Dermis microvascular lymphatic vessel endothelial cell (primary cell): ENCODE measurements at places on chromosomes 13 and 19. TPM values are rescaled to one million over a fixed set of nuclear protein-coding genes. Genes with fewer than 3 reads are reported as not detected.

The PCP2 gene
- not detected in 2 replicates for total RNA-seq

DNA sequence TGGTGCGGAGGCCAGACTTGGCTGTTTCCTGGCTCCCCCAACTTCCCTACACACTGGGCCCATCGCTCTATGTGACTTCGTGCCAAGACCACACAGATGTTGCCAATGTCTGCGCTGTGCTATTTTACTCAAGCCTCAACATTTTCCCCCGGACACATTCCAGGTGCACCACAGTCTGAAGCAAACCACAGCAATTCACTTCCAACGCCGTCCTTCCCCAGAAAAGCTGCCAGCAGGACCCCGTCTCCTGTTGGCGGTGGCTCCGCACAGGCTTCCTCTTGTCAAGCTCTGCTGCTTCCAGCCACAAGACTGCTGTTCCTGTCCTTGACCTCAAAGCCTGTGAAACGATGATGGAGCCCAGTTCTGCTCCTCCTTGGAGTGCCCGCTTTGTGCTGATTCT lies 100.7 kb downstream of the CRYL1 start:
- no peak for DNase-seq

The FPR3 gene
- total RNA-seq = under 0.01 and 0.13 TPM in 2 replicates

The NCCRP1 gene
- not detected in 2 replicates for total RNA-seq

GRCh38 chr13:49814551-49815270 lies 22.2 kb upstream of the KPNA3 start:
- DNase-seq = no peak

- no peak for DNase-seq
Observed at GRCh38 chr19:18802354-18802753, 11.2 kb upstream of the COMP start.

DNA sequence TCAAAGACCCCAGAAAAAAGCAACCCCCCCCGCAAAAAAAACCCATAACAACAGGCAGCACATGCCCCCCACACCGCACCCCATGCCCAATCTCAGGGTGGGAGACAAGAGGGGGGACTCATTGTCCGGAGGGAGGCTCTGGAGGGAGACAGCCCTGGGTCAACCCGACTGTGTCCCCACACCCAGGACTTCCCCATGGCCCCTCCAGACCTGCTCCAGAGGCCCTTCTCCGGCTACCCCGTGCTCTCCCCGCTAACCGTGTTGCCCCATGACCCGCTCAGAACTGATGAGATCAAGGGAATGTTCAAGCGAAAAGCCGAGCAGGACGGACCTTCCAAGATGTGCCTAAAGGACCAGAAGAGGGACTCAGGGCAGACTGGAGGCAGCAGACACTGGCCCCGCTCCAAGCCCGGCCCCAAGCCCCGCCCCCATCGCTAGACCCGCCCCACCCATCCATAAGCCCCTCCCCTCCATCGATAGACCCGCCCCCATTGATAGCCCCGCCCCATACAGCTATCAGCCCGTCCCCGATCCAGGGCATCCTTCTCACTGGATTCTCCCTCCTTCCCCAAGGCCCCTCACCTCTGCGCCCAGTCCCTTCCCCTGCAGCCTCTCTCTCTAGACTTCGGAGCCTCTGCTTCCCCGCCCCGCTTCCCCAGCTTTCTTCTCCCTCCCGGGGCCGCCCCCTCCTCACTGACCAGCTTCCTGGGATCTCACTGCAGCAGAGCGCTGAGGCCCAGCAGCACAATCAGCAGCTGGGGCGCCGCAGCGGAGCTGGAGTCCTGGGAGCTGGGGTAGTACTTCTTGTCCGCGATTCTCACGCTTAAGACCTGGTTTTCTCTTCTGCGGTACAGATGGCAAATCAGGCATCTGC lies 2.2 kb downstream of the BST2 start:
- DNase-seq = no peak

- DNase-seq = no peak
Observed at GRCh38 chr19:566403-566802, 6.0 kb upstream of the BSG start.

The FAM216B gene
- total RNA-seq = not detected in 2 replicates

DNA sequence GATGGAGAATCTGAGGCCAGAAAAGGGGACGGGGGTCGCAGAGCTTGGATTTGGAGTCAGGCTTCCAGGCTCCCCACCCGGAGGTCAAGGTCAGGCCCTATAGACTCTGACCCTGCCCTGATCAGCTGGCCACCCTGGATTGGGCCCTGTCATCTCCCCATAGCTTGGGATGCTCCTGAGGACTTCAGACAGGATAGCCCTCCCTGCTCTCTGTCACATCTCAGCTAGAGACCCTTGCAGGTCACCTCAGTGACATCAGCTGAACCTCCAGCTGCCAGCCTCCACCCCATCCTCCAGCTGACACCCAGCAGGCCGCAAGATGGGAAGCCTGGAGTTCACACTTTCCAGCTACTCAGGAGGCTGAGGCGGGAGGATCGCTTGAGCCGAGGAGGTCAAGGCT lies 2.8 kb upstream of the TPM4 start:
- no peak for DNase-seq

- peak; percentile 4 for DNase-seq
Observed at GRCh38 chr19:32519023-32519422, 62.0 kb upstream of the PDCD5 start.

The SHISA7 gene
- not detected in 2 replicates for total RNA-seq

The USHBP1 gene
- 20.9 and 37.4 TPM in 2 replicates for total RNA-seq

The CGB5 gene
- not detected in 2 replicates for total RNA-seq

The SIGLEC12 gene
- total RNA-seq = not detected in 2 replicates

DNA sequence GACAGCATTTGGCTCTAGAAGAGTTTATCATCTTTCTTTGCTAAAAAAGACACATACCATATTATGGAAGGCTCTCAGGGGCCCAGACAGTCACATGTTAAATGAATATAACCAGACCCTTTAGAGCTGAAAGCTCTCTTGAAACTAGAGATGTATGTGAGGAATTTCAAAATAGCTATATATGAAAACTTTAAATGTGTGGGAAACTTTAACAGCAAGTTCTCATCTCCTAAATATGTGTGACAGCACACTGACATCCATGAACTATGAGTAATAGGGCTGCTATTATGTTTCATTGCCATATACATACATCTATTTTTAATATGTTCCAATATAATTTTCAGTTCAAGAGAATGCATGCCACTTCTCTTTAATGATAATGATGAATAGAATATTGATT lies 509.5 kb downstream of the GPC6 start:
- no peak for DNase-seq

DNA sequence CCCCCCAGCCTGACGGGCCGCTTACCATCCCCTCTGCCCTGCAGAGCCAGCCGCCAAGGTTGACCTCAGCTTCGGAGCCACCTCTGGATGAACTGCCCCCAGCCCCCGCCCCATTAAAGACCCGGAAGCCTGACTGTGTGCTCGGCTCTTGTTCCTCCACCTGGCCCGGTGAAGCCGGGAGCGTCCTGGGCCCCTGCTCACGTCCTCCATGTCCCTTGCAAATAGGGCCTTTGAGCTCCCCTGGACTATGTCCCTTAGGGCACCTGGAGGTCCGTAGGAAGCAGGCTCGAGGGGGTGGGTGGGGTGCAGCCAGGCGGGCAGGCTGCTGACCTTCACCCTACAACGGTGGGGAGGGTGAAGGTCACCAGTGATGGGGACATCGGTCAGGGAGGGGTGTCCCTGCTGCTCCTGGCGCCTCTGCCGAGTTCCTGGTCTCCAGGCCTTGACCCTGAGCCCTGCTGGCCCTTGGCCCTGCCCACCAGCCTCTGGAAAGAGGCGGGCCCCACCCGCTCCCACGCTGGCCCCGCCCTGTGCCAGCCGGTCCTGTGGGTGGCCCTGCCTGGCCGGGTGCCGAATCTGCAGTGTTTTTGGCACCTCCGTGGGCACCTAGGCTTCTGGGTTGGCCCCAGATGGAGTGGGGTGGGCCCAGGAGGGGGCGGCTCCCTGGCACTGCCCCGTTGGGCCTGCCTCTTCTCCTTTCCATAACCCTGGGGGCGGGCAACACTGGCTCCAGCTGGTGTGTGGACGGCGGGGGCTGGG lies 3.3 kb downstream of the ATP5F1D start:
- DNase-seq = no peak

DNA sequence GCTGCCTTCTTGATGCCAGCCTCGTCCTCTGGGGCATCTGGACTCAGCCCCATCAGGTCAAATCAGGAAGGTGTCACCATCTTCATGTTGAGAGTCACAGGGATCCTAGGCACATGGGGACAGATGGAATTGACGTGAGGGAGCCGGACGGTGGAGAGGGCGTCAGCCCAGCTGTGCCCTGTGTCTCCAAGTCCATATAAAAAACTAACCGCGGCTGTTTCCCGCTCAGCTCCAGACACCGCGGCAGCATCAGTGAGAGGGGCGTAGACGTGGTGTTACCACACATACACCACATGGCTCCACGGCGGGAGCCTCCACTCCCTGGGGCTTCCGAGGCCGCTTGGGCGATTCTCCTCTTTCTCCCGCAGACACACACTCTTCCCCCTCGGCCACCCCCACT lies 5.6 kb upstream of the PRR36 start:
- no peak for DNase-seq

The SULT2B1 gene
- 0.13 TPM in 1 of 2 replicates, not detected in the other for total RNA-seq

- no peak for DNase-seq
Observed at GRCh38 chr19:31863122-31863521, 482.3 kb upstream of the ZNF507 start.

DNA sequence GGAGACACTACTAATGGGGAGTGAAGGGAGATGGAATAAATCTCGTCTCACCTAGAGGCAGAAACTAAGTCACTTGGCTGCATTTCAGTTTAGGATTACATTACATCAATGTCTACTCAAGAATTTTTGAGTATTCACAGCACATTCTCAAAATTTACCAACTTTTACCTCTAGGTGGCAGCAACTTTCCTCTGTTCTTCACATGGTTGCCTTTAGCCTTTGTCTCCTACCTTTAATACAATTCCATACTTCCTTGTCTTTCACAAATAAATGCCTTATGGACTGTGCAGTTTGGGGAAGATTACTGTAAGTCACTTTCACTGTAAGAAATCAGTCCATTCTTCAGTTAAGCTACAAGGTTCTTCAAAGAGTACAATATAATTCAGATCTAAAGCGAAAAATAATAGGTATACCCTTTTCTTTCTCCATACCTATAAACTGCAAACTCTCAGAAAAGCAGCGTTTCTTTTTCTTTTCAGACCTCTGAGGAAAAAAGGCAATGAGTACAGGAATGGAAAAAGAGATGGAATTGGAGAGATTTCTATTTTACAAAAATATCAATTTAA lies 379.4 kb downstream of the KLF12 start:
- DNase-seq = peak; percentile 50

The RAP2A gene
- 41.8 and 44.3 TPM in 2 replicates for total RNA-seq

The KLK12 gene
- total RNA-seq = not detected in 2 replicates

The GADD45B gene
- total RNA-seq = 42.0 and 107 TPM in 2 replicates

The MUC16 gene
- total RNA-seq = not detected in 2 replicates

DNA sequence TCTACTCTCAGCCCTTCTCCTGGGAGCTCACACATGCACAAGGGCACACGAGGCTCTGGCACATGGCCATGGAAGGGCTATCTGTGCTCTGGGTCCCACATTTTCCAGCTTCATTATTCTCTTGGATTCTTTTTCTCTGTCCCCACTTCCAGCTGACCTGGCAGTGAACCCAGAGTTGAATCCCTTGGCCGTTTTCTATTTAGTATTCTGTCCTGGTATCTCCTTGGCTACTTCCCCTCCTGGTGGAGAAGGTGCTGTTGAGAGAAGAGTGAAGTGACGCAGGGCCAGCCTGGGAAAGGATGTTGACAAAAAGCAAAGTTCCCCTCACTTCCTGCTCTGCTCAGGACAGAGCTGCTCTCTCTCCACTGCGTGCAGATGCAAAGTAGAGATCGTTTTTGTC lies 303.1 kb downstream of the IRS2 start:
- no peak for DNase-seq

- DNase-seq = no peak
Observed at GRCh38 chr13:106145997-106146864, 389.2 kb downstream of the EFNB2 start.

GRCh38 chr13:48485432-48485831 lies 47.4 kb downstream of the RCBTB2 start:
- DNase-seq = no peak

The MEF2B gene
- not detected in 2 replicates for total RNA-seq
